Panc1 (cell line): ENCODE measurements at places on chromosomes 1 and 21. TPM values are rescaled to one million over a fixed set of nuclear protein-coding genes. Genes with fewer than 3 reads are reported as not detected.

DNA sequence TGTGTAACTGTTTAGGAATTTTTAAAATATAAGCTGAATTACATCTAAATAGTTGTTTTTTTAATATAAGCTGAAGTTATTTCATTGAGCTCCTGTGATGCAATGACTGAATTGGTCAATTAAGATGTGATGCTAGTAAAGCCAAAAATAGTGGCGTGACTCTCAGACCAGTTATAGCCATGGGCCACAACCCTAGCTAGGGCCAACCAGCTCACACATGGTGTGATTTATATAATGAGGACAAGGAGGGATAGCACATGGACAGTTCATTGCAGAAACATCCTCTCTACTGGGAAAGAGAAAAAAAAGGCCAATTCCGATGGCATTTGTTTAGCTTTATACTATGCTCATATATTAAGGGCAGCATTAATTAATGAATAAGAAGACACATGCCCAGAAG lies 119.3 kb upstream of the PROX1 start:
- no peak for DNase-seq

DNA sequence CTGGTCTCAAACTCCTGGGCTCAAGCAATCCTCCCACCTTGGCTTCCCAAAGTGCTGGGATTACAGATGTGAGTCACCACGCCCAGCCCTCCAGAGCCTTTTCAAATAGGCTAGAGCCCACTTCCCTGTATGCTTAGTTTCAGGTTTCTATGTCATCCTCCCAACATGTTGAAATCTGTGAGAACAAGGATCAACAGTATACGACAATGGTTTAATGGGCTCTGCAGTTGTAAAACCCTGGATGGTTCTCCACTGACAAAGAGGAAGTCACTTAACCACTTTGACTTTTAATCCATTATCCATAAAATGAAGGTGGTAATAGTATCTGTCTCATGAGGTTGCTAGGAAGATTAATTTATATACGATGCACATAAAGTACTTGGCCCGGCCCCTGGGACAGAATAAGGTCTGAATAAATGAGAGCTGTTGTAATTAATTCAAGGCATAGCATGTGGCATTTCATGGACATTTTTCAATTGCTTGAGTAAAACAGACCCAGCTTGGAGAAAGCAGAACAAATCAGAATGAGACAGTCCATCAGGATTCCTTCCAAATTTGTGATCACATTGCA lies 113.9 kb upstream of the ZNF648 start:
- DNase-seq, result no peak

GRCh38 chr1:184693011-184693410 lies 61.6 kb downstream of the EDEM3 start:
- DNase-seq, result no peak

DNA sequence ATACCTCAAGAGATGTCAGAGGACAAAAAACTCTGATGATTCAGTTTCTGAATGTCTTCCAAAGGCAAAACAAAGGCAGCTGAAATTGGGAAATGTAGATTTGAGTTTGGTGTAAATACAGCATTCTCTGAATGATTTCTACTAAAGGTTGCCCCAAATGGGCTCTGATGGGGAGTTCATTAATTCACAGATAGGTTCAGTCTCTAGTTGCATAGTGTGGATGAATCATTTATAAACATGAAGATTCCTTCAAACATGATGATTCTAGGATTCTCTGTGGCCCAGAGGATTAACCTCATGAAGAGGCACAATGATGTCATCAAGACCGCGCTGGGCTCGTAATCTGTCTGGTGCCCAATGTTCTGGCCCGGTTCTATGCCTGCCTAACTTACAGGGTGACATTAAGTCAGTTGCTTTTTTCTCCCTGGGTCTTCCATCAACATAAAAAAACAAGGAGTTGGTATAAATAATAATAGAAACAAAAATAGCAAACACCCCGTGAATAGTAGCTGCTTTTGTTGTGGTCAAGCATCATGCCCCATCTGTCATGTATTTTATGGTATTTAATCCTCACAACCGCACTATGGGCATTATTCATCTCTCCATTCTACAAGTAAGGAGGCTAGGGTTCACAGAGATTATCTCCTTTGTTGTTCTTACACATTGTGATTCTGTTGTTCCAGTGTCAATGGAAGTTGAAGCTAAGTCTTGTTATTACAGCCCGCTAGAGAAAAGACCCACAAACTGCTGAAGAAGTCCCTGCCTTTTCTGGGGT lies 509.6 kb upstream of the USP24 start:
- DNase-seq, result no peak

GRCh38 chr1:212218065-212218464 lies 67.1 kb upstream of the PPP2R5A start:
- DNase-seq, result no peak

GRCh38 chr1:2391931-2392509 lies 379 bp downstream of the RER1 start:
- DNase-seq, result no peak

DNA sequence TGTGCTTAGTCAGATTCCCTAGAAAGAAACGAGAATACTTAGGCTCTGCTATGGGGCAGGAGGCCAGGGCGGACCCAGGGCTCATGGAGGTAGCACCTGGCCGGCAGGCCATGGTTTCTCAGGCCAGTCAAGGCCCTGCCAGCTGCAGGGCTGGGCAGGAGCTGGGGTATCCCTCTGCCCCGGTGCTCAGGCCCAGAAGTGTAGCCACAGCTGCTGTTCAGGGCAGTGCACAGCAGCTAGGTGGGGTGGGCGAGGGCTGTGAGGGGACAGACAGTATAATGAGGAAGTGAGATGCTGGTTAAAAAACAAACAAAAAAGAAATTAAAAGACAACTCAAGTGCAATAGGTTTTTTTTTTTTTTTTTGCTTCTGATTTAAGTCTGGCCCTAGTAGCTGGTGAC lies 34.0 kb upstream of the EDN2 start:
- DNase-seq, result no peak

- DNase-seq, result no peak
Observed at GRCh38 chr1:44874155-44874554, 31.1 kb upstream of the PTCH2 start.

DNA sequence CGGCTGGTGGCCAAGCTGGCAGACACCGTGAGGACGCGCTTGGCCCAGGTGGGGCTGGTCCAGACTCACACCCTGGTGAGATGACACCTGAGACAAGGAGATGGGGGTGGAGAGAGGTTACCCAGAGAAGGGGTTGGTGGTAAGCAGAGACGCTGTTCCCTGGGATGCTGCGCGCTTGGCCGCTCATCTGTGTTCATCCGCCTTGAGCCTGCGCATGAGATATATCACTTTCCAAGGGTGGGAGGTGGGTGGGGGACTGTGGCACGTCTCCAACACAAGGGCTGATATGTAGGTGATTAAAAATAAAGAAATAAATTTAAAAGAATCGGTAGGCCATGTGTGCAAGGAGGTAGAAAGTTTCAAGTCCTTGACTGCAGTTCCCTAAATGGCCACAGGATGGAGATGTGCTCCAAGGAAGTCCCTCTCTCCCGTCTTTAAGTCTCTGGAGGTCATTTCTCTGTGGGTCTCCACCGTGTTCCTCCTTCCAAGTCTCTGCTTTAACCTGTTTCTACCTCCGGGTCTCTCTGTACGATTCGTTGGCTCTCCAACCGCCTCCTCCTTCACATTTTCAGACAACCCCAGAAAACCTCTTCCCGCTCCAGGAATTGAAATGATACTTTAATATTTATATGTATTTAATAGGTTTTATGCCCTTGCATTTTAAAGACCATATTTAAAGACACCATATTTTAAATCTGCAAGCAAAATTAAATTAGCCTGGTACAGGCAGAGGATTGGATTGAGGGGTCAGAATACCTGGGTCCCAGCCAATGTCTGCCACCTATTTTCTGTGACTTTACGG lies 4.5 kb downstream of the TTC24 start:
- no peak for DNase-seq

- no peak for DNase-seq
Observed at GRCh38 chr21:45113543-45113942, 39.2 kb downstream of the ADARB1 start.

DNA sequence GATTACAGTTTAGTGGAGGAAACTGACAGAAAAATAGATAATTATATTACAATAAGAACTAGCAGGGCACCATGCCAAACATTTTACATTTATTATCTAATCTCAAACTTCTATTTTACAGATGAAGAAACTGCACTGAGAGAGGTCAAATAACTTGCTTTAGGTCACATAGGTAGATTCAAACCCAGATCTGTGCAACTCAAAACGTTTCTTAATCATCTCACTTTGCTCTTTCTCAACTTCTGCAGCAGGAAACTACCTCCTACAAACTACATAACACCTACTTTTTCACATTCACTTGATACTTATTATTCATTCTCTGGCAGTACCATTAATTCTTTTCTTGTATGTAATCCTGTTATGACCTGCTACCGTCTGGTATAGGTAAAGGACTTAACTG lies 49.9 kb upstream of the BCL10 start:
- DNase-seq, result no peak

GRCh38 chr1:63497577-63497976 lies 25.4 kb downstream of the ITGB3BP start:
- DNase-seq, result no peak

GRCh38 chr1:18940303-18941020 lies 16.0 kb downstream of the IFFO2 start:
- no peak for DNase-seq

GRCh38 chr1:221032637-221033280 lies 153.5 kb downstream of the HLX start:
- no peak for DNase-seq

GRCh38 chr1:22210636-22211035 lies 67.7 kb upstream of the WNT4 start:
- DNase-seq, result no peak

GRCh38 chr1:231702804-231703203 lies 76.2 kb downstream of the DISC1 start:
- no peak for DNase-seq

GRCh38 chr21:41712201-41712600 lies 54.7 kb downstream of the RIPK4 start:
- no peak for DNase-seq

DNA sequence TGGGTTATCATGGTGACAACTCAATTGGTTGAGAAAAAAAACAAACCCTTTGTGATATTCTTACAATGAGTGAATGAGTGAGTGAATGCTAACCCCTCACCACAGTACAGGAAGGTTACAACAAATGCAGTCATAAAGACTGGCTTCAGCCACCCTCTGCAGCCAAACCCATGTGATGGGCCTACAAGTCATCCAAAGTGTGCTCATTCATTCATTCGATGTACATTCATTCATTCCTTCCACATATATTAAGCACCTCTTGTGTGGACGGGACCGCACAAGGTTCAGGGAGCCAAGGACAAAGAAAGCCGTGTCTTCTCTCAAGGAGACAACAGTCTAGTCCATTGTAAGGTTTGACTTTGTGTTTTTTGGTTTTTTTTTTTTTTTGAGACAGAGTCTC lies 49.4 kb downstream of the WDR4 start:
- DNase-seq, result no peak

DNA sequence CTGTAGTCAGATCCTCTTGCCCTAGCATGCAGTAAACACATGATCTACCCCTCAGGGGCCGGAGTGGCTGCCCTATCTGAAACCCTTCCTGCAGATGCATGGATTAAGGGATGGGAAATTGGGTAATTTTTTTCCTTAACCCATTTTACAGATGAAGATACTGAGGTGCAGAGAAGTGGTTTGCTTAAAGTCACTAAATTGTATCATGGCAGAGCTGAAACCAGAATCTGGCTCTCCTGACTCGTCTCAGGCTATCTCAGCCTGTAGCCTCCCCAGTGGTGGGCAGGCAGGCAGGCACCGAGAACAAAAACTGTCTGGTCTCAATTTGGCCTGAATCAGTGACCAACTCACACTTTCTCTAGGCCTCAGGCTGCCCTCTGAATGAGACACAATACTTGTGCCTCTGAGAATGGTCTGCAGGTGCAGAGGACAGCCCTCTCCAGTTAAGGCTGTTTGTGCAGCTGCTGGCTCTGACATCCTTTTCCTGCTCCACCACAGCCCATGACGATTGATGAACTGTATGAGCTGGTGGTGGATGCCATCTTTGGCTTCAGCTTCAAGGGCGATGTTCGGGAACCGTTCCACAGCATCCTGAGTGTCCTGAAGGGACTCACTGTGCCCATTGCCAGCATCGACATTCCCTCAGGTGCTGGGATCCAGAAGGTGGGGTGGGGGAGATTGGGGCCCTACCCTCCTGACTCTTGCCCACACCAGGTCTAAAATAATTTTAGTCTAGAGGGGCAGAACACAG lies 1.5 kb downstream of the NAXE start:
- DNase-seq, result no peak

DNA sequence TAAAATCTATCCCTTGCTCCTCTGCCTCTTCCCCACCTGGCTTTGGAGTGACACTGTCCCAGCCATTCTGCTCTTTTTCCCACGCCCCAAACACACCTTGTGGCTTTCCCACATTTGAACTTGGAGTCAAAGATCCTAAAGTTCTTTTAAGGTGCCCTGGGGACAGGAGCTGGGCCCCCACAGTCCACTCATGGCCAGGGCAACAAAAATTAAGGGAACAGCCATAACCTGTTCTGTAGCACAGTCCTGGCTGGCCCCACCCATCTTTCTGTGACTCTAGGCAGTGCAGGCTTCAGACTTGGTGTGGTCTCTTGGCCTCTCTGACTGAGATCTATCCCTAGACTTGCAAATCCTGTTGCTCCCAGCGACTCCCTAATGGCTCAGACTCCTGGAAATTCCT lies 143.0 kb upstream of the MAGI3 start:
- DNase-seq, result no peak

DNA sequence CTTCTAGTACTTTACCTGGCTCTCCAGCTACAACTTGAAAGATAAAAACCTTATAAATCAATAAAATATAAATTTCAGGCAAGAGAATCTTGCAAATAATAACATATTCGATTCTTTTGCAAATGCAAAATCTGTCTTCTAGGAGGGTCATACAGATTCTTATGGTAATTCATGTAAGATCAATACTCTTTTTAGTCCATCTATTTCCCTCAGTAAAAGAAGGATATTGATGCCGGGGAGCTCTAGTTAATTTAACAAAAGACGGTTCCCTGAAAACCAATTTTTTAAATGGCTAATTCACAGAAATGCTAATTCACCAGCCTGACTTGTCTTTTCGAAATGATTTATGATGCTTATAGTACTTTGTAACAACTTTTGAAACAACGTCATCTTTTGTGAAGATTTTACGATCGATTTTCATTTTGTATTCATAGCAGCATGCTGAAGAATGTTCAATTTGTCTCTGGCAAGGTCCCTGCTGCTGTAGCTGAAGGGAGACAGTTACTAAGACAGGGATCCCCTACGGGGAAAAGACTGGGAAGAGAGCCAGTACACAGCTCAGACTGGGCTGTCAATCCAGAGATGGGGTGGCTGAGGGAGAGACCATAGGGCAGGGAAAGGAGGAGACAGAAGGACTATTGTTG lies 90.6 kb upstream of the SPAG17 start:
- no peak for DNase-seq

GRCh38 chr1:45721207-45721606 lies 29.2 kb downstream of the IPP start:
- DNase-seq, result no peak

LGALS8 gene
- total RNA-seq, result 221 TPM

LENEP gene
- total RNA-seq, result 0.67 TPM

SLC30A2 gene
- total RNA-seq, result 0.23 TPM

HSD3B2 gene
- 1.2 TPM for total RNA-seq

S100A8 gene
- not detected for total RNA-seq

GUCA2B gene
- total RNA-seq, result not detected

PRELP gene
- not detected for total RNA-seq

ARMH1 gene
- total RNA-seq, result 2.8 TPM

CNKSR1 gene
- total RNA-seq, result 13.7 TPM

CCSAP gene
- total RNA-seq, result 11.6 TPM
